Activated T-helper 1 cell treated with Interleukin-2 at 50 U/mL for 16 hours (primary cell): ENCODE measurements at places on chromosomes 11 and 22.

DNA sequence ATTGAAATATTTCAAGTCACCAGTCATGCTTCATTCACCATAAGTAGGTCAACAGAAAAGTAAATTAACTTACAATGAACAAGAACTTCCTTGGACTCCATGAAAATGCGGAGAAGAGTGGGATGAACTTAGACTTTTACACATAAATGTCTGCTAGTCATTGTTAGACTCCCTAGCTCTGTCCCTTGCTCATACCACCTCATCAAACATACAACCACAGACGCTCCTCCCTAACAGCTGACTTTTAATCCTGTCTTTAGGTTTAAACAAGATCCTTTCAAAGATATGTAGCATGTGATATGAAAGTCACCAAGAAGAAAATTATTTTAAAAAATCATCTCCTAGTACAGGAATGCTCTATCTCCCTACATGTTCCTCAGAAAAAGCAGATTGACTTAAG is 248.1 kb downstream of the DLG2 start:
- no peak for DNase-seq

GRCh38 chr11:85752201-85752889 is 58.6 kb downstream of the SYTL2 start:
- no peak for DNase-seq

GRCh38 chr11:849104-849824 is 6.6 kb downstream of the TSPAN4 start:
- no peak for DNase-seq

GRCh38 chr11:116114198-116114651 is 610.0 kb upstream of the CADM1 start:
- DNase-seq = no peak

DNA sequence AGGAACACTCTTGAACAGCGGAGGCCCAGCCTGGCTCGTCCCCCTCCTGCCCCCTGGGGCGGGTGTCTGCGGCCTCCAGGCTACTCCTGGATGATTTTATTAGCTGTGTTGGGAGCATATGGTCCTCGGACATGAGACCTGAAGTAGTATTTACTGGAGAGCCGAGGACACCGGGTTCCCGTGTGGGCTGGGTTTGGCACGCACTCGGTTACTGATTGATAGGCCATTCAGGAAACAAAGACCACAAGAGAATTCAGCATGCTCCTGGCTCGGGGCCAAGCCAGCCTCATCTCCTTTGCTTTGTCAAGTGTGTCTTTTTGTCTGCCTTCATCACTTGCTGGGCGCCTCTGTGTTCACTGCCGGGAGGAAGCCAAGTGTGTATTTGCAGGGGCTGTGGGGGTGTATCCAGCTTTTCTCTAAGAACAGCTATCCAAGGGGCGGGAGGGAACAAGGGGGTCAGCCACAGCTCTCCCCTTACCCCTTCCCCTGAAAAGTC is 9.7 kb downstream of the FXYD2 start:
- DNase-seq = peak; percentile 67

DNA sequence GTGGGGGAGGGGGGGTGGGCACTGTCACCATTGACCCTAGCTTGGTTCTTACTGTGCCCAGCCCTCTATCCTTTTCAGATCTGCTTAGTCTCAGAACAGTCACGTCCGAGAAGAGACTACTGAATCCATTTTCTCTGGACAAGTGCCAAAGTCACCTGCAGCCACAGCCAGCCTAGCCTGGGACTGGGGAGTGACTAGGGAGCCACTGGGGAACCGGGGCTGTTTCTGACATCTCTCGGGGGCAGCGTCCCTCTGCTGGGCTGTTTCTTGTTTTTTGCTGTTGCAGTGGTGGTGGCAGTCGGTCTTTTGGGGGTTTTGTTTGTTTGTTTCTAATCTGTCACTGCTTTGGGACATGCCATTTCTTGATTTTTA is 8.7 kb downstream of the SLC37A2 start:
- DNase-seq = no peak
